Islet precursor cell (in vitro differentiated cells): ENCODE measurements at places on chromosomes 13 and 19.

GRCh38 chr13:53569453-53569852 is 540.8 kb downstream of the OLFM4 start:
- DNase-seq = no peak

DNA sequence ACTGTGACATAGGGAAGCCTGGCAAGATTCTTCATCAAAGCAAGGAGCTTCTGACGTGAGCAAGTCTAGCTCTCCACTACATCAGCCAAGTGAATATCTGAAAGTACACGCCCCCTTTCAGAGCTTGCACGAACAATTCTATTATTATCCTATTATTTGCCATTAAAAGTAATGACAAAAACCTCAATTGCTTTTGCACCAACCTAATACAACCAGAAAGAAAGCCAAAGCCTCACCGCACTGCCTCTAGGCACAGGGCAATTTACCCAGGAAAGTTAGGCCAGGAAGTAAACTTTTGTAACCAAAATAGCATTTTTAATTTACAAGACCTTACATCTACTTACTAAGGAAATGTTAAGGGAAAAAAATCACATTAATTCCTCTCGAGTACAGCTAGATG is 41.2 kb downstream of the LATS2 start:
- DNase-seq = no peak

DNA sequence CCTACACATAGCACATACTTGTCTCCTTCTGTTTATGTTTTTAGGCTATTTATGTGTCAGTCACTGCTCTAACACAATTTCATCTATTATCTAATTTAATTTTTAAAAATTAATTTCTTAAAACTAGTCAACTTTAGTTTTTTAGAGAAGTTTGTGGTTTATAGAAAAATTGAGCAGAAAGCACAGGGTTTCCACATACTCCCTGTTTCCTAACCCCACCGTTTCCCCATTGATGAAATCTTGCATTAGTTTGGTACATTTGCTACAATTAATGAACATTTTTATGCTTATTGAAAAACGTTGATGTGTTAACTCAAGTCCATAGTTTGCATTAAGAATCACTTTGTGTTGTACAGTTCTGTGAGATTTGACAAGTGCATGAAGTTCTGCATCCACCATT is 53.5 kb downstream of the TNFSF13B start:
- DNase-seq = no peak

- DNase-seq = no peak
Measured at GRCh38 chr19:46852830-46853229, 2.2 kb upstream of the AP2S1 start.

GRCh38 chr13:81988567-81988966 is 1647.6 kb upstream of the SPRY2 start:
- DNase-seq = no peak

- no peak for DNase-seq
Measured at GRCh38 chr19:35780717-35781116, 5.4 kb downstream of the ARHGAP33 start.

DNA sequence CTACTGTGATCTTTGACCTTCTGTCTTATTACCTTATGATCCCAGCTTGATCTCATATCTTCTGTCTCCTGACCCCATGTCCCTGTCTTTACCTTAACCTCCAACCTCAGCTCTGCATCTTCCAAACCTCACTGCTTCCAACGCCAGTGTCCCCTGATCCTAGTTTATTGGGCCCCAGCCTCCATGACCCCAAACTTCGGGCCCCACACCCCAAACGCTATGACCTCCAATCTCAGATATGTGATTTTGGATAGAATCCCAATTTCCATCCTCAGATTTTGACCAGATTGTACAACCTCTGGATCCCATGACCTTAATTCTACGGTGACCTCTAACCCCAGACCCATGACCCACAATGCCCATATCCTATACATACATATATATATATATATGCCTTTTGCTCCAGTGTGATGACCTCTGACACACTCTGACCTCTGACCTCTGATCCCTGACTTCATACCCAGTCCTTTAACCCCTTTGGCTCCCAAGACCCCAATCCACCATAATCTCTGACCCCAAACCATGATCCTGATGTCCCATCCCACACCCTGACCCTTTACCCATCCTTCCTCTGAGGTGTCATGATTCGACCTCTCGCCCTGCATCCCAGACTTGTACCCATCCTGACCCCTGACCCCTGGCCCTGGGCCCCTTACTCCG is 3.5 kb downstream of the KLK12 start:
- no peak for DNase-seq

GRCh38 chr19:38194061-38194701 is 29.8 kb downstream of the DPF1 start:
- DNase-seq = no peak

DNA sequence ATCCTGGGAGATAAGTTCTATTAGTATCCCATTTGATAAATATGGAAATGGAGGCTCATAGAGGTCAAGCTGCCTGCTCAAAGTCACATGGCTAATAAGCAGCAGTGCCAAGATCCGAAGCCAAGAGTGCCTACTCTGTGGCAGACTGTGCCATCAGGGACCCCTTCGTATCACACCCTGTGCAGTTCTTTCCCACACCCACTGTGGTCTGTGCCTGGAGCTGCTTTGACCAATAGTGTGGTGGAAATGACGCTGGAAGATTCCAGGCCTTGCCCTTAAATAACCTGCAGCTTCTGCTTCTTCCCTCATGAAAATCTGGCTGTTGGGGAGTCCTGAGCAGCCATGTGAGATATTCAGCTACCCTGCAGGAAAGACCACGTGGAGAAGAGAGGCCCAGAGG is 10.1 kb downstream of the OPA3 start:
- no peak for DNase-seq

- no peak for DNase-seq
Measured at GRCh38 chr19:11295665-11296245, at the start of gene TSPAN16. TSPAN16 (plus strand) TSS chr19:11296160; CDS start chr19:11296298, 138 bp downstream.

- DNase-seq = no peak
Measured at GRCh38 chr13:21580736-21581135, 23.2 kb downstream of the MICU2 start.

- DNase-seq = no peak
Measured at GRCh38 chr13:77360032-77360685, 33.3 kb upstream of the MYCBP2 start.

DNA sequence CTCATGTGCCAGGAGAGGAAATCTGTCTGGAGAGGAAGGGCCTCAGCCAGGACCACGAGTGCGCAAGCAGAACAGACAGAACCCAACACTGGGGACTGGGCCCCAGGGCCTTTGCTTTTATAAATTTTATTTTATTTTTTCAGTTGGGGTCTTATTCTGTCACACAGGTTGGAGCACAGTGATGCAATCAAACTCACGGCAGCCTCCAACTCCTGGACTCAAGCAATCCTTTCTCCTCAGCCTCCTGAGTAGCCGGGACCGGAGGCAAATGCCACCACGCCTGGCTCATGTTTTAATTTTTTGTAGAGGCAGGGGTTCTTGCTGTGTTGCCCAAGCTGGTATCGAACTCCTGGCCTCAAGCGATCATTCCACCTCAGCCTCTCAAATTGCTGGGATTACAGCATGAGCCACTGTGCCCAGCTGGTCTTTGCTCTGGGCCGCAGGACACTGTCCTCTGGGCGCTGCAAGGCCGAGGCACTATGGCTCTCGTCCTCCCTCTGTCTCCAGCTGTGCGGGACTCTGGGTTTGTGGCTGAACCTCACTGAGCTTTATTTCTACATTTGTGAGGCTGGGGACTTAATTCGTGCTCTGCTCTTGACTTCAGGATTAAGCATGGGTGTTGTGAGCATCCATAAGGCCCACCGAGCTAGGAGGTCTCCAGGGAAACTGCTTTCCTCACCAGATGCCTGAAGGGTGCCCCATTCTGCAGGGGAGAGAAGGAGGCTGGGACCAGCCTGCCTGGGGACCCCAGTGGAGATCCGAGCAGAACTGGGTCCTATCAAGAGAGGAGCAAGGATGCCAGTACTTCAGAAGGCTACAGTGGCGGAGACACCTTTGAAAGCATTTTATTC is 144.2 kb upstream of the VSTM2B start:
- peak; percentile 31 for DNase-seq

DNA sequence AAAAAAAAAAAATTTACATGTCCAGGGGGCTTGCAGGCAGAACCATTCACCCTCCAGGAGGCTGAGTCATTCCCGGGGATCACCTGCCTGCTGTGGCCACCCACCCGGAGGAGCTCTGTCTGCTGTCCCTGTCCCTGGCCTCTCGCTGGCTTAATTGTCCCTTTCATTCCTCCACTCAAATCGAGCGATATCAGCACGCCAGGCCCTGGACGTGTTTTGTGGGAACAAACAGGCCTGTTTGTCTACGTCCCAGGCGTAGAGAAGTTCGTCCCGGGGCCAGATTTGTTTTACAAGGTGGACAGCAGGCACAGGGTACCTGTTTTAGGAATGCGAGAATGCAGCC is 21.2 kb downstream of the SULT2B1 start:
- DNase-seq = peak; percentile 93

DNA sequence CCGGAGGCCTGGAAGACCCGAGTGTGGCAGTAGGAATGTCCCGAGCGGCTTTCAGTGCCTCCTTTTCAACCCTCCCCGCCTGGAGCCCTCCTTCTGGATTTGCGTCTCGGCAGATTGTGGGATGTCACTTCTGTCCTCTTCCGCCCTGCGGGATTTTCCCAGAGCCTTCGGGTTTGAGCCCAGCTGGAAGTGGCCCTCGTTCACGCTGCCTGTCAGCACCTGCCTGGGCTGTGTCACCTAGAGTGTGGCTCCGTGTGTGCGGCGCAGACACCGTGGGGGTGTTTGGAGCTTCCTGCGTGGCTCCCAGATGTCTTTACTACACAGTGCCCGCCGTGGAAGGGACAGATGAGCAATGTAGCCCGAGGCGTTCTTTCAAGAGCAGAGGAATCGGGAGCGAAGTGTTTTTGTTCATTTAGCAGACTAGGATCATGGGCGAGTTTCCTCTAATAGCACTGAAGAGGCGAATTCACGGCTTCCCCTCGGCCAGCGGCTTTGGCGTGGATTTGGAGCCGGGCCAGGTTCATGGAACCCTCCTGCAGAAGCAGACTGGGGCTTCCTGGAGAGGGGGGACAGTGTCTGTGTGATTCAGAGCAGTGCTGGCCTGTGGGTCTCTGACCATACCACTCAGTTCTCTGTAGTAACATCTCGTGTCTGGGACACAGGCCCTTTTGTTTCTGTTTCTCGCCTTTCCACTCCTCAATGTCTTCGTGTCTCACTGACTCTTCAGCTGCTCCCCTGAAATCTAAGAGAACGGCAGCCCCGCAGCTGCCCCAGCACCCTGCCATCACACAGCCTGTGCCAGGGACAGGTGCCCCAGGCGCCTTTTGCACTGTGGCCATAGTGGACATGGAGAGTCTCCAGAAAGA is 68.0 kb downstream of the KDM4B start:
- DNase-seq = peak; percentile 76

- DNase-seq = peak; percentile 64
Measured at GRCh38 chr13:42594481-42595252, 20.7 kb downstream of the TNFSF11 start.

GRCh38 chr19:5804516-5805461 is at the start of gene NRTN:
NRTN (plus strand) TSS chr19:5805067; CDS start chr19:5824166, 19,099 bp downstream.
- peak; percentile 68 for DNase-seq

DNA sequence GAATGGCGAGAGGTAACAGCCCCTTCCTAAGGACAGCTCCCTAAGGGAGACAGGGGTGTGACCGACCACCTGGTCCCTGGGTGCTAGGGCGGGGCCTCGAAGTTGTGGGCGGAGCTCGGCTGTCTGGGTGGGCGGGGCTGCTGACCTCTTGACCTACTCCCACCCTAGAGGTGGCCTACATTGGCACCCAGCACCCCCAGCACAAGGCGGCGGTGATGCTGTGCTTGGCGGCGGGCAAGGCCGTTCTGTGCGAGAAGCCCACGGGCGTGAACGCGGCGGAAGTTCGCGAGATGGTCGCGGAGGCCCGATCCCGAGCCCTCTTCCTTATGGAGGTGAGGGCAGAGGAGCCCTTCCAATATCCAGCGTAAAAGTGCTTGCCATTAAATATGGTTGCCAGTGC is 2.4 kb downstream of the DHDH start:
- no peak for DNase-seq

- no peak for DNase-seq
Measured at GRCh38 chr19:23381114-23381513, 14.2 kb downstream of the ZNF91 start.

DNA sequence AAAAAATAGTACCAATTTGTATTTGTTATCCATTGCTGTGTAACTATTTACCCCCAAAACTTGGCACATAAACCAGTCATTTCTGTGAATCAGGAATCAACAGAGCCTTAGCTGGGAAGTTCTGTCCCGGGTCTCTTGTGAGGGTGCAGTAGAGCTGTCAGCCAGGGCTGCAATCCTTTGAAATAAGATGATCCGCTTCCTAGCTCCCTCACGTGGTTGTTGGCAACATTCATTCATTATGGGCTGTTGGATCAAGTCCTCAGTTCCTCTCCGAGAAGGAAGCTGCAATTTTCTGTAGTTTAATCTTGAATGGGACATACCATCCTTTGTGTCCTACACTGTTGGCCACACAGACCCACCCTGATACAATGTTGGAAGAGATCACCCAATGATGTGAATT is 277.2 kb downstream of the SUCLA2 start:
- no peak for DNase-seq

- no peak for DNase-seq
Measured at GRCh38 chr13:78601874-78602560, 1.3 kb downstream of the POU4F1 start.

DNA sequence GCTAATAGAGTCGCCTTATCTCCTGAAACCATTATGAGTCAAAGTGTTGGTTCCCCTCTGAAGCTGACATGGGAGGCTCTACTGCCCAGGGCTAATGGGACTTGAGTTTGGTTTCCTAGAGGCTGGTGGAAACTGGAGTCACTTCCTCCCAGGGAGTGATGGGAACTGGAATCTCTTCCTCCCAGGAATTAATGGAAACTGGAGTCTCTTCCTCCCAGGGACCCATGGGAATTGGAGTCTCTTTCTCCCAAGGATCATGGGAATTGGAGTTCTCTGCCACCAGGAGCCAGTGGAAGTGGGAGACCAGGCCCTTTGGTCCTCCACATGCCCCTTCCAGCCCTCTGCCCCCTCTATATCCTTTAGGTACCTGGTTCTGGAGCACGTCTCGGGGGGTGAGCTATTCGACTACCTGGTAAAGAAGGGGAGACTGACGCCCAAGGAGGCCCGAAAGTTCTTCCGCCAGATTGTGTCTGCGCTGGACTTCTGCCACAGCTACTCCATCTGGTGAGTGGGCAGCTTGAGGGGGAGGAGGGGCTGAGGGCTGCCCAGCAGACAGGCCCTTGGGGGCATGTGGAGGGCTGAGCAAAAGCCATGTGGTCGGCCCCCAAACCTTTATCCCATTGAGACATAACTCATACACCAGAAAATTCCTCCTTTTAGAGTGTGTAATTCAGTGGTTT is 5.5 kb downstream of the BRSK1 start:
- no peak for DNase-seq

GRCh38 chr13:97077341-97077740 is 83.1 kb upstream of the OXGR1 start:
- no peak for DNase-seq

DNA sequence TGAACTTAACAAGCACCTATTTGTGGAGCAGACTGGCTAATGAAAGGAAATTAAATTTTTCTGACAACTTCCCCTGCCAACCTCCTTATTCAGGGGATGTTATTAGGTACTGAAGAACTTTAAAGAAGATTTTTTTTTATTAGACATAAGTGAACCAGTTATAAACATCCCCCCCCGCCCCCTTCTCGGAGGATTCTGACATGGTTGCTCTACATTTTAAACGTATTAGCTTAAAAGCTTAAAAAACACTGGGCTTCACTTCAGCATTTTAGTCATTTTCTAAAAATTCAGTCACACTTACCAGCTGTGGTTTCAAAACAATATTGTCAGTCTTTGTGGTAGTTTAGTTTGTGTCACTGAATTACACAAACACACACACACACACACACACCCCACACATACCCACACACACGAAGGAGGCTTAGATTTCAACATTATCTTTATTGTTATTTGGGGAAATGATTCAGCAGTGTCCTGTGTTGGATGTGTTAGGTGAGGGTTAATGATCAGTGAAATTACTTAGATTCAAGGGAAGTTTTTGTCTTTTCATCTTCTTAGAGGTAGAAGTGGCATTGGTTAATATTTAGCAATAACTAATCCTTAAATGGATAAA is 145.7 kb downstream of the PCCA start:
- DNase-seq = no peak
